Activated CD8-positive, alpha-beta T cell treated with anti-CD3 and anti-CD28 coated beads for 36 hours (primary cell): ENCODE measurements at places on chromosomes 12 and 14. TPM values are rescaled to one million over a fixed set of nuclear protein-coding genes. Genes with fewer than 3 reads are reported as not detected.

DTX1 gene
- 3.4 TPM for total RNA-seq

PRKD1 gene
- total RNA-seq: not detected

HAL gene
- total RNA-seq: 0.25 TPM

- peaks cover 3% of the 10 kb centered on the region for H3K27me3 ChIP-seq
- peak; percentile 64 for DNase-seq
- peak within 1 kb of the TSS; percentile 26 for H3K27ac ChIP-seq
- H3K4me1 ChIP-seq: peaks cover 40% of the 10 kb centered on the region
Observed at GRCh38 chr12:54364413-54364812, at the start of gene GPR84. GPR84 (minus strand) TSS chr12:54364486; CDS start chr12:54363851, 635 bp downstream.

DNA sequence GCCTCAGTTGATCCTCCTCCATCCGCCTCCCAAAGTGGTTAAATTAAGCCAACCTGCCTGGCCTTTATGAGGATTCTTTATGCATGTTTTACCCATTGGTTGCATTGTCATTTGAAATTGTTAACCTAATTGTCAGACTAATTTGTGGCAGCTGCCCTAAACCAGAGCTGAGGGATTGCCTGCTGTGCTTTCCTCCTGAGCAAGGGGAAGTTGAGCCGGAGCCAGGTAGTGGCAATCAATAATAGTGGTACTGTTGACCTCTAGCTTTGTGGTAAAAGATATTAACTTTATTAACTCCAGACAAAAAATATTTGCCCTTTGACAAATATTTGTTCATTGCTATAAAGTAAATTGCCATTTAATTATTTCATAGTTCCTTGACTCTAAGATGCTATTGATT, 5.6 kb upstream of the HEBP1 start:
- no peak for DNase-seq
- H3K36me3 ChIP-seq: no peaks in the 10 kb centered on the region
- peaks cover 8% of the 10 kb centered on the region for H3K27me3 ChIP-seq
- no peak overlapping the region for H3K27ac ChIP-seq

GRCh38 chr14:48350971-48351370, 675.6 kb upstream of the MDGA2 start:
- no peak overlapping the region for H3K27ac ChIP-seq
- H3K4me3 ChIP-seq: no peak overlapping the region
